Stimulated activated CD4-positive, alpha-beta T cell treated with anti-CD3 and anti-CD28 coated beads, Interleukin-12 subunit alpha, Interleukin-12 subunit beta, amount 100 ng/mL, for 48 hours (primary cell): ENCODE measurements at places on chromosomes 5 and 9.

DNA sequence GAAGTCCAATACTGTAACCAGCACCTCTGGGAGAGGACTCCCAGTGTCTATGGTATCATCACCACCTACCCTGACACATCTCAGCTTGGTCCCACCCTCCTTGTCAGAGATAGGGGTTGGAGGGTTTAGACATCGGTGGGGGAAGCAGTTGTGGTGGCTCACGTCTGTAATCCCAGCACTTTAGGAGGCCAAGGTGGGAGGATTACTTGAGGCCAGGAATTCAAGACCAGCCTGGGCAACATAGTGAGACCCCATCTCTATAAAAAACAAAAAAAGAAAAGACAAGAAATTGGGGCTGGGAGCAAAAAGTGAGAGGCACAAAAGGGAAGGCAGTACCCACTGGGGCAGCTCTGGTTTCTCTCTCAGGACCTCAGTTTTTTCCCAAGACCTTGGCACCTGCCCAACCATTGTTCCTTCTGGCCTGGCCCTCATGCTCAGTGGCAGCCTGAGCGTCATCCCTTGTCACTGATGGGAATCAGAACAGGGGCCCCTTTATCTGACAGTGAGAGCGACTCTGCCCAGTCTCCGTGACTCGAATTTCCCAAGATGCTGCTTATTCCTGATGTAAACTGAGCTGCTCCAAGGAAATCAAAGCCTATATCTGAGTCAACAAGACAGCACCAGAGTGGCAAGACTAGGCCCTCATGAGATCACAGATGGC is 80.5 kb upstream of the HSPA9 start:
- no peak for DNase-seq

DNA sequence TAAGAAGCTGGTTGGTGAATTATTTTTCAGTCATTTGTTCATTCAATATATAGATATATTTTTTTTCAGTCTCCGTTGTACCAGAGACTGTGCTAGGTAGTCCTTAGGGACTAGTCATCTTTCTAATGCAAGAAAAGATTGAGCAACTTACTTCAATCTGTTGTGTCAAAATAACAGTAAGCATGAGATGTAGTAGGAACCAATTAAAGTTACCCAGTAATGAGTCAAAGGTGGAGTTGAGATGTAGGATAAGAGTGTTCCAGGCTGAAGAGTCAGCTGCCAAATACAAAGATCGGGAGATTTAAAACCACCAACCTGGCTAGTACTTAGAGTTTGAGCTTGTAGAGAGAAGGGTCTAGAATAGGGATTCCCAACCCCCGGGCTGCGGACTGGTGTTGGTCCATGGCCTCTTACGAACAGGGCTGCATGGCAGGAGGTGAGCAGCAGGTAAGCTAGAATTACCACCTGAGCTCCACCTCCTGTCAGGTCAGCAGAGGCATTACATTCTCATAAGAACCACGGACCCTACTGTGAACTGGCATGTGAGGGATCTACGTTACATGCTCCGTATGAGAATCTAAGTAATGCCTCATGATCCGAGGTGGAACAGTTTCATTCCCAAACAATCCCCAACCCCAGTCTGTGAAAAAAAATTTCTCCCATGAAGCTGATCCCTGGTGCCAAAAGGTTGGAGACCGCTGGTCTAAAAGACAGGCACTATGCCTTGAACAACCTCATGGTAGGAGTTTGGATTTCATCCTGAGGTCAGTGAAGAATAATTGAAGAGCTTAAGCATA is 1241.5 kb upstream of the WWC1 start:
- DNase-seq, result no peak

DNA sequence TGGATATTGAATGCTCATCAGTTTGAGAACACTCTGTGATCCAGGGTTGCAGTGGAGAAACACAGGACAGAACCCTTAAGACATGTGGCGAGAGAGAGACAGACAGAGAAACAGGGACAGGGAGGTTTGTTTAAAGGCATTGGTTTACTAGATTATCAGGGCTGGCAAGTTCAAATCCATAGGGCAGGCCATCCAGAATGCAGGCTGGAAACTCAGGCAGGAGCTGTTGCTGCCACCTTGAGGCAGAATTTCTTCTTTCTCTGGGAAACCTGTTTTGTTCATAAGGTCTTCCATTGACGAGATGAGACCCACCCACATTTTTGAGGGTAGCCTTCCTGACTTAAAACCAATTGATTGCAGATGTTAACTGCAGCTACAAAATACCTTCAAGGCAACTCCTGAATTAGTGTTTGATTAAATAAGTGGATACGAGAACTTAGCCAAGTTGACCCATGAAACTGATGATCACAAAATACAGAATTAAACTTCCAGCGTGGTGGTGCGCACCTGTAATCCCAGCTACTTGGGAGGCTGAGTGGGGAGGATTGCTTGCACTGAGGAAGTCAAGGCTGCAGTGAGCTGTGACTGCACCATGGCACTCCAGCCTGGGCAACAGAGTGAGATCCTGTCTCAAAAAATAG is 55.9 kb downstream of the NSUN2 start:
- DNase-seq, result no peak

DNA sequence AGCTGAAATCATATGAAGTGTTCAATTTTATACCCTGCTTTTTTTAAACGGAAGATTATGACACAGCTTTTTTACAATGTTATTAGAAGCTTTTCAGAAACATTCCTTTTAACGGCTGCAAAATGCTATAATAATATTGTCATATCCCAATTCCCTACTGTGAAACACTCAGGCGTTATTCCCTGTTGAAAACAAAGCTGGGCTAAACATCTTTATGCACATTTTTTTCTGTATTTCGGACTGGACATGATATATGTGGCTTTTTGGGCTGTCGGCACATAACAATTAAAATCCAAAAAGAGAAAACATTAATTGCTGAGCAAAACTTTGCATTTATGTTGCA is 12.0 kb upstream of the CTSL start:
- DNase-seq, result no peak
